Activated T-helper 17 cell treated with anti-CD3 and anti-CD28 coated beads, Interleukin-2, amount 50 U/mL, for 72 hours (primary cell): ENCODE measurements at places on chromosomes 2 and 18. TPM values are rescaled to one million over a fixed set of nuclear protein-coding genes. Genes with fewer than 3 reads are reported as not detected.

The DYNAP gene
- not detected for total RNA-seq

The NCKAP5 gene
- total RNA-seq, result not detected

The CFAP221 gene
- not detected for total RNA-seq

- no peak for ATAC-seq
Measured at GRCh38 chr2:142725386-142725785, 152.1 kb upstream of the KYNU start.

DNA sequence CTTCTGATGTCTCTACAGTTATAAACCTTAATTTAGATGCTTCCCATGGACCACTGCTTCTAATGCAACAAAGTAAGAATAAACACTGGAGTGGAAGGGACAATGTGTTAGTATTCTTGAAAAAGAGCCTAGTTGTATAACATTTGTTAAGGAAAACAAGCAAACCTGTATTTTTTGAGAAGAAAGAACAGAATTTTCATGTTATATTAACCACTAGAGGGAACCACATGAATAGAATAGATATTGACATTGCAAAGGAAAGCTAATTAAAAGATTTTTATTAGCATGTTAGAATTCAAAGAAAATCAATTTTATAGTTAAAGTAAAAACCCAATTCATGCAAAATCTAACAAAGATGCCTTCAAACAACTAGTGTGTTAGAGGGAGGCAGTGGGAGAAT is 151.2 kb upstream of the BARD1 start:
- no peak for ATAC-seq

- ATAC-seq, result no peak
Measured at GRCh38 chr2:112483042-112483473, 1.1 kb downstream of the TTL start.

DNA sequence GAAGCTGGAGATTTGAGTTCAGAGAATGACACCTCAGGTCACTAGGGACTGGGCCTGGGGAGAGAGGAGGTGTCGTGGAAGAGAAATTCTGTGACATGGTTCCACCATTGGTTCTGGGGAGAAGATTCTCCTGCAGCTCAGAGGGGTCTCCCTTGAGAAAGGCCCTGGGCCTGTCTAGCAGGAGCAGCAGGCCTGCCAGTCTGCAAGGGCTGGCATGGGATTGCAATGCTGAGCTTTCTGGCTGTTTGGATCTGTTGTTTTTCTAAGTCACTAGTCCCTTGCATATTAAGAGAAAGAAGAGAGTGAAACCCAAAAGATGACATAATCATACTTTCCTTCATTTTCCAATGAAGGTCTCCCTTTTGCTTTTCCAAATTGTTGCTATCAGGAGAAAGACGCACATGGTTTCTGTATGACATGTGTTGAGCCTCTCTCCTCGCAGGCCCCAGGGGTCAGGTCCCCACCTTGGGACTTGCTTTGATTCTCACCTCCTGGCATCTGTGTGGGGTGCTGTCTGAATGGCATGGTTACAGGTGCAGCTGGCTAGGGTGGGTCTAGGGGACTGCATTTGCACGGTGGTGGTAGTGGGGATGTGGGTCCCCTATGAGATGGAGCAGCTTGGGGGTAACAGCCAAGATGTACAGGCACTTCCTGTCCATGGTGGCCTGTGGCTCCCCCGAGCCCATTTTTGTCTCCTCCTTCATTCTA is 117.8 kb downstream of the GLI2 start:
- no peak for ATAC-seq

The SNTG2 gene
- total RNA-seq, result 0.17 TPM

GRCh38 chr2:84435345-84436025 is 23.6 kb downstream of the SUCLG1 start:
- no peak for ATAC-seq

DNA sequence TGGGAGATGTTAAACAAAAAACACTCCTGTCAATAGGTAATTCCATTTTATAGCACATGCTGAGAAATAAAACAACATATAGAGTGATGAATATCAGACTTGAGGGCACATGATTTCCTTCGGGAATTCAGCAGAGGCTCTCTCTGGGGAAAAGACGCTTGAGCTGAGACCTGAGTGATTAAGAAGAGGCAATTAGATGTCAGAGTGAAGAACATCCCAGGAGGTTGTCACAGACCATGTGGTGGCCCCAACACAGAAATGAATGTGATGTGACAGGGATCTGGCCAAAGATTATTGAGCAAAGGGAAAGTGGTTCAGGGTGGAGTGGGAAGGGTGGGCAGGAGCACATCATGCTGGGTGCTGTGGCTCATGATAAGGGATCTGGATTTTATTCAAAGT is 254.7 kb downstream of the RAD51AP2 start:
- no peak for ATAC-seq

DNA sequence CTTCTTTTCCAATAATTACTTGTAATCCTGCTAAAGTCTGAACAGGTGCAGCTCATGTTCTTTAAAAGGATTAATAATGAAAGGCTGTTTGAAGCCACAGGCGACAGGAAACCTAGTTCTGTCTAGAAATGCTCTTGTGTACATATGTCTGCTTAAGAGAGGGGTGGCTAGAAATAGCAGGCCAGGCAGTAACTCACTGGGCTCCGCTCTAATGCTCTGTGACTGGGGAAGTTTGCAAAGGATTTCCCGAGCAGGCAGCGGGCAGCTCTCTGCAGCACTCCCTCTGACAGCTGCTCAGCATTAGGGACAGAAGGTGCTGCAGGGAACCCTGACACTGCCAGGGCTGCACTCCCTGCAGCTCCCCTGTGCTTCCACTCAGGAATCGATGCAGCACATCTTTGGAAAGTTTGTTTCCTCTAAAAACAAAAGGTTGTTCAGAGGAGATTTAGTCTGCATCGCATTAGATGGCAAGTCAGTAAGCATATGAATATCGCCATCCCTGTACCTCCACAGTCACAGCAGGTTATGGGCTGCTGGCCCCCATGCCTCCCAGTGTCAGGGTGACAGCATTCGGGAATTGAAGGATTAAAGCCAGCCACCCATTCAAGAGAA is 33.1 kb upstream of the TTC39C start:
- no peak for ATAC-seq

The GAREM2 gene
- 2.1 TPM for total RNA-seq

- no peak for ATAC-seq
Measured at GRCh38 chr2:31698722-31699121, 118.0 kb upstream of the SRD5A2 start.

- ATAC-seq, result no peak
Measured at GRCh38 chr2:229407170-229407569, 136.1 kb upstream of the PID1 start.

DNA sequence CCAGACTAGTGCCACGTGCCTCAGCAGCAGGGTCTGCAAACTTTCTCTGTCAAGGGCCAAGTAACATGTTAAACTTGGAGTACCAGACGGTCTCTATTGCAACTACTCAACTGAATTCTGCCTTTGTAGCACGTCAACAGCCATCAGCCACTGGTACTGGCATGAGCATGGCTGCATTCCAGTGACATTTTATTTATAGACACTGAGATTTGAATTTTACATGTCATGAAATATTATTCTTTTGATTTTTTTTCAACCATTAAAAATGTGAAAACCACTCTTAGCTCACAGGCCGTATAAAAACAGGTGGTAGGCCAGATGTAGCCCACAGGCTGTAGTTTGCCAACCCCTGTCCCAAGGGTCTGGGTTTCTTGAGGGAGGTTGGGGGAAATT is 199.7 kb downstream of the TPGS2 start:
- no peak for ATAC-seq

DNA sequence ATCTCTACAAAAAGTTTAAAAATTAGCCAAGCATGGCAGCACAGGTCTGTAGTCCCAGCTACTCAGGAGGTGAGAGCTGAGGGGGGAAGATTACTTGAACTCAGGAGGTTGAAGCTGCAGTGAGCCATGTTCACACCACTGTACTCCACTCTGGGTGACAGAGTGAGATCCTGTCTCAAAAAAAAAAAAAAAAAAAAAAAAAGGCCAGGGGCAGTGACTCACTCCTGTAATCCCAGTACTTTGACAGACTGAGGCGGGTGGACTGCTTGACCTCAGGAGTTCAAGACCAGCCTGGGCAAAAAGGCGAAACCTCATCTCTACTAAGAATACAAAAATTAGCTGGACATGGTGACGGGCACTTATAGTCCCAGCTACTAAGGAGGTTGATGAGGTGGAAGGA is 37.0 kb downstream of the PUM2 start:
- ATAC-seq, result peak; percentile 56

- peak; percentile 34 for ATAC-seq
Measured at GRCh38 chr2:191127235-191127634, 23.6 kb downstream of the STAT4 start.

DNA sequence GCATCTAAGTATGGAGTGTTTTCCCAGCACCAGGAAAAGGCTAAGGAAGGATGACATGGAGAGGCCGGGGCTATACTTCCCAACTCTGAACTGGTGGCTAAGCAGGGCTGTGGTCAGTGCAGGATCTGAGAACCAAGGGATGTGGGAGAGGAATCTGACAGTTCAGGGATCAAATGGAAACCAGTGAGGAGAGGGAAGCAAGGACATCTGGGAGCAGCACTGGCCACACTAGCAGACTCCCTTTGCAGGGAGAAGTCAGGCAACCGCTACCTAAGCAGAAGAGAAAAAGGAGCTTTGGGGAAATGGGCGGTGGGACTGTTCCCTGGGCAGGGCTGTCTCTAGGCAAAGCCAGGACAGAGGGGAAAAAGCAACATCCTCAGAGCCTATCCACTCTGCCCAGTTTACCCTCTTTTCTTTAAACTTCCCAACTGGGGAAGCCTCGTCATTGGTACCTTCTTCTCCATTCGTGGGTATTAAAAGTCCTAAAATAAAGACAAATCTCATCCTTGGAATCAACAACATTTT is 105.8 kb upstream of the MEIS1 start:
- no peak for ATAC-seq

DNA sequence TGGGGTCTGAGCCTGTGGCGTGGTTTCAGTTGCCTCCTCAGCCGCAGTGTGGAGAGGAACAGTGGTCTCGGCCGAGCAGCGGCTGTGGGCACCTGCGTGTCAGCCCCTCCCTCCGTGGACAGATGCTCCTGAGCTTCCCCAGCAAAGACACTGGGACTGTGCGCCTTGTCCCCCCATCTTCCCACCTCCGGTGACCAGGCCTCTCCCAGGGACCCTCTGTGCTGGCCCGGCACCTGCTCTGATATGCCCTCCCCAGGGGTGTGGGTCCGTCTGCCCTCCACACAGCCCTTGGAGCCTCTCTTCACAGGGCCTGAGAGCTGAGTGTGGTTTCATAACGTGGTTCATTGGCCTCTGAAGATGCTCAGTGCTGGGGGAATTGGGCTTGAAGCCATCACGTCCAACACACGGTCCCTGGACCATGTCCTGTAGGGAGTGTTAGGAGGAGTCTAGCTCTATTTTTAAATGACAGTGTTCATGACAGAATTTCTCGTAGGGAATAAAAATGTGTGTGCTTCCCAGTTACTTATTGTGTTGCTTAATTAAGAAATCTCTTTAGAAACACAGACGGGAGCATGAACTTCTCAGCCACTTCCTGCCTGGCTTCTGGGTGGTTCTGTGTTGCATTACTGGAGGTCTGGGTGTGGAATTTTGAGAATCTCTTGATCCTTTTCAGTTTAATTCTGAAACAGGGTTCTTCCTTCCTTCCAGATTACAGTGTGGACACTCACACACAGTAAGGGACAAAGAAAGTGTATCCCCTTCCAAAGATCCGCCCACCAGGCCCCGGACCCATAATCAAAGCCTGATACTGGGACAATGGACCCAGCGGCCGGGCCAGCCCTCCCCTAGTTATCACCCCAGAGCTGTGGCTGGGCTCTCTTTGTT is 110.7 kb downstream of the NFATC1 start:
- ATAC-seq, result no peak

The RUFY4 gene
- total RNA-seq, result 0.19 TPM
